ENCODE measurements at places on chromosomes 11 and 22.

DNA sequence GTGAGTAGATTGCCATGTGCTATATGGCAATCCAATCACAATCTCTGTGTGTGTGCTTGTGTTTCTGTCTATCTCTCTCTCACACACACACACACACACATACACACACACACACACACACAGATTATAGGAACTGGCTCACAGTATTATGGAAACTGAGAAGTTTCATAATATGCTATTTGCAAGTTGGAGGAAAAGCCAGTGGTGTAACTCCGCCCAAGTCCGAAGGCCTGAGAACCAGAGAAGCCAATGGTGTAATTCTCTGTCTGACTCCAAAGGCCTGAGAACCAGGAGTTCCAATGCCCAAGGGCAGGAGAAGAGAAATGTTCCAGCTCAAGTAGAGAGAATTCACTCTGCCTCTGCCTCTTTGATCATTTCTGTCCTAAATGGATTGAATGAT, 37.2 kb downstream of the GLYATL2 start:
- DNase-seq: no peak

DNA sequence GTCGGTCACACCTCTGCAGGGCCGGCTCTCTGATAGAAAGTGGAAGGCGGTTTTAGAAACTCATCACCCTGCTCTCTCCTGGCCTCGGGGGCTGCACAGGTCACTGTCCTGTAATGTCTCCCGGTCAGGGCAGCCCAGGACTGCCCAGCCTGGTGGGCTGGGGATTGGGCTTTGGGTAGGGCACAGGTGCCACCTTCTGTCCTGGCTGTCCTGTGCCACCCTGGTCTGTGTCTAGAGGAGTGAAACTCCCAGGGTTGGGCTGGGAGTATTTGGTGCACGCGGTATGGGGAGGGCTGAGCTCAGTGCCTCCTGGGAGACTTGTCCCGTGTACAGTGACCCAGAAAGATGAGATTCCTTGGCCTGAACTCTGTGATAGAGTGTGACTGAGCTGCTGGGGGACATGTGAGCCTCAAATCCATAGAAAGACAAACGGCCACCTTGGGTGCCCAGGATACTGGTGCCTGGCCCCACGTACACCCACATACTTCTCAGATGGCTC, 17.8 kb downstream of the SART1 start:
- no peak for DNase-seq

GRCh38 chr11:12777208-12777874, 103.1 kb downstream of the TEAD1 start:
- DNase-seq: peak; percentile 65

DNA sequence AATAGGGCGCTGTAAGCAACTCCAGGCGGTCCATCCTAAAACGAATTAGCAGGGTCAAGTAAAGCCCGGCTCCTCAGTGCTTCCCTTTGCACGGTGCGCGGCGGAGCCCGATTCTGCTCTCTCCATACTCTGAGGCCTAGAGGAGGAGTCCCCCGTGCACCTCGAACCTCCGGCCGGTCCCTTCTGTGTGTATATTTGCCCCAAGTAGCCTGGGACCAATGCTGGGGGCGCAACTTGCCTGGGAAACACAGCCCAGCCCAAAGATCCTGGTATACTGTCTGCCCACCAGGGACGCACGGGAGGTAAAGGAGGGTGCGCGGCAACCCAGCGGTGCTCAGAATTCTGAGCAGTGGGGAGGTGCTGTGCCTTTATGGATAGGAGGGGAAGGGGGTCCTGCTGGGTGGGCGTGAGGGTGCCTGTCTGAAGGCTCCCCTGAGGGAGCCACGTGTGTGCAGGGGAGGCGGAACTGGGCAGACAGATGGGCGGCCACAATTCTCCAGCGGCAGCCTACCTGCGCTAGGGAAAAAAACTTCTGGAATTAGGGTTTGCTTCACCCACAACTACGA, 4.8 kb upstream of the TBX1 start:
- no peak for DNase-seq

GRCh38 chr11:65651589-65652510, 10.9 kb downstream of the RELA start:
- DNase-seq: no peak

- DNase-seq: no peak
Observed at GRCh38 chr11:28899706-28900105, 791.5 kb downstream of the METTL15 start.

DNA sequence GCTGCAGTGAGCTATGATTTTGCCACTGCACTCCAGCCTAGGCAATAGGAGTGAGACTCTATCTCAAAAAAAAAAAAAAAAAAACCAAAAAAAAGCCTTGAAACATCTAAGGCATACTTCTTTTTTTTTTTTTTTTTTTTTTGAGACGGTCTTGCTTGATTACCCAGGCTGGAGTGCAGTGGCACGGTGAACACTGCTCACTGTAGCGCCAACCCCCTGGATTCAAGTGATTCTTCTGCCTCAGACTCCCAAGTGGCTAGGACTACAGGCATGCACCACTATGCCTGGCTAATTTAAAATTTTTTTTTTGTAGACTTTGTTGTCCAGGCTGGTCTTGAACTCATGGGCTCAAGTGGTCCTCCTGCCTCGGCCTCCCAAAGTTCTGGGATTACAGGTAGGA, 19.5 kb downstream of the ARFGAP3 start:
- no peak for DNase-seq

DNA sequence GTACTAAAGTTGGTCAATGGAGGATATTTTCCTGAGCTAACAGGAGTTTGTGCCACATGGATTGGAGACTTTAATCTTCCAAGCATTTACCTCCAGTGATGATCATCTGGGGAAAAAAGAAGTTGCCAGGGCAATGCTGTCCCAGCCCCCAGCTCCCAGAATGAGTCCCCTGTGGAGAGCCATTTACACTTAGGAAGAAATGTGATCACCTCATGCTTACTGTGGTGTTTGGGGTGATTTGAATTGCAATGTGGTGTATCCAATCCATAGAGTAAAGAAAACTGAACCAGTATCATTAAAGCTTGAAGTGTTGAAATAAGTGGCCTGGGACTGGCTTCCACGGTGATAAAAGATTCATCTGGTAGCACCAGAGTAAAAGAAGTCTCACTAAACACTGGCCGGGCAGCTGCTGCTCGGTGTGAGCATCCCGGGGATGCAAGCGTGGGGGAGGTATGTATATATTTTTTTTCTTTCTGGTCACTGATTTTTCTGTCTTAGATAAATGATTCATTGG, 117.2 kb upstream of the NTM start:
- DNase-seq: no peak

- DNase-seq: no peak
Observed at GRCh38 chr22:50208430-50208938, 7.7 kb downstream of the SELENOO start.

DNA sequence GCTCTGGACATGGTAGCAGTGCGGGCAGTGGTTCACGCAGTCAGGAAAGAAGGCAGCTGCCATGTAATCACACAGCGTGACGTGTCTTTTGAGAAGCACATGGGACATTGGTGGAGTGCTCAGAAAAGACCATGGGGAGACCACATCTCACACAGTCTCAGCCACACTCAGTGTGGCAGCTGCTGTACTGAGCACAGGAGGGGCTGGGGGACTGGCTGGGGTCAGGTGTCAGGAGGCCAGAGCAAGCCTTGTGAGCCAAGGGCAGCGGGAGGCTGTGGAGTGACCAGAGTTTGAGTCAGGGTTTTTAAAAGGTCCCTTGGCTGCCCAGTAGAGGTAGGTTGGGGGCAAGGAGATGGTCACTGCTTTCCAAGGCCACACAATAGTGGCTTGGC, 18.5 kb downstream of the CLDN5 start:
- DNase-seq: no peak

All from fibroblast of skin of right quadriceps (primary cell).